ENCODE measurements at places on chromosomes 13 and 19.

GRCh38 chr13:24052547-24053518, 107.7 kb upstream of the SPATA13 start:
- no peak for DNase-seq

- no peak for DNase-seq
These were observed 20.2 kb downstream of the ZC3H13 start for GRCh38 chr13:46032341-46032740.

DNA sequence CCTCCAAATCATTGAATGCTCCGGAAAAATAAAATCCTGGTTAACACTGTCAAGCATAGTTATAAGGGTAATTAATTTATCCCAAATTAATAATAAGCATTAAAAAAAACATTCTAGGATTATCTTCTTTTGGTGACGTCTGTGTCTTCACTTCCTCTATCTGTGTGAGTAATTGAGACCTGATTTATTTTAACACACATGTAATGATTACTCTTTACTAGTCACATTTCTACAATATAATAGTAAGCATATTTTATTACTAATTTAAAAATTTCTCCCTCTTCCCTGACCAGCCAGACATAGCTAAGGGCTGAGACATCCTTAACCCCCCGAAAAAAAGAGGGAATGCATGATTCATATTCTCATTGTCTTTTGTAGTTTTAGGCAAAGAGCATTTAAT, 2.3 kb downstream of the FNDC3A start:
- DNase-seq, result no peak

- no peak for DNase-seq
These were observed 3.3 kb upstream of the CLPP start for GRCh38 chr19:6358003-6358402.

DNA sequence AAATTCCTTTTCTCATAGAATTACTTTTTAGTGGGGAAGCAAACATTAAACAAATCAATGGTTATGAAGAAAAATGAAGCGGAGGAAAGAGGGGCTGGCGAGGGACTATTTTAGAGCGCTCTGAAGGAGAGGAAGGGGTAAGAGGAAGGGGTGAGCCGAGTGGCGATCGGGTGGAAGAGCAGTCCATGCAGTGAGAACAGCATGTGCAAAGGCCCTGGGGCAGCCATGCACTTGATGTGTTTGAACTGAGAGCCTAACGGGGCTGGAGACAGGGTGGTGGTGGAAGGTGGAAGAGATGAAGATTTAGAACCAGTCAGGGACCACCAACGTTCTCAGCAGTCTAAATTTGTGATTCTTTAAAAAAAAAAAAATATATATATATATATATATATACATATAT, 14.4 kb upstream of the NOP53 start:
- DNase-seq, result no peak

DNA sequence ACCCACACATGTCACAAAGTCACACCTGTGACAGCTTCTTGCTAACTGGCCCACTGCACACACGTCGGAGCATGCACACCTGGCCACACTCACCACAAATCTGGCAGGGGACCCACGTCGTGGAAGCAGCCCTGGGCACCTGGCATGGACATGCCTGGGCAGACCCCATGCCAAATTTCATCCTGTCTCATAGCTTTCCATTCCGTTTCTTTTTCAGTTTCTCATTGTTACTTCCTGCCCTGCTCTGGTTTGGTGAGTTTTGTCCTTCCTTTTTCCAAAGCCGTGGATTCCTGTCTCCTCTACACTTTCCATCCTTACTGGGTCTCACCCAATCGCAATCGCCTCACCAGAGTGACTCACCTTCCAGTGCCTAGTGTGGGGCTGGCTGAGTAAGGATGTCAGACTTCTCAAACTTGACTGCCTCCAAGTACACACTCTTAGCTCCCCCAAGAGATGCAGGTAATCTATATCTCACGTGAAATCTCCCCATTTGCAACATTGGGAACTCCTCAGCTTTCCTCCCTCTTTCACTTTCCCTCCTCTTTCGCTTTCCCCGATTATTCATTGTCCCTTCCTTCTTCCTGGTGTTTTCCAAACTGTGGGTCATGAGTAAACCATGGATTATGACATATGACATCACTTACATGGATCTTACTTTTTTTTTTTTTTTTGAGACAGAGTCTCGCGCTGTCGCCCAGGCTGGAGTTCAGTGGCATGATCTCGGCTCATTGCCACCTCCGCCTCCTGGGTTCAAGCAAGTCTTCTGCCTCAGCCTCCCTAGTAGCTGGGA, 1.6 kb upstream of the BBC3 start:
- DNase-seq, result no peak

DNA sequence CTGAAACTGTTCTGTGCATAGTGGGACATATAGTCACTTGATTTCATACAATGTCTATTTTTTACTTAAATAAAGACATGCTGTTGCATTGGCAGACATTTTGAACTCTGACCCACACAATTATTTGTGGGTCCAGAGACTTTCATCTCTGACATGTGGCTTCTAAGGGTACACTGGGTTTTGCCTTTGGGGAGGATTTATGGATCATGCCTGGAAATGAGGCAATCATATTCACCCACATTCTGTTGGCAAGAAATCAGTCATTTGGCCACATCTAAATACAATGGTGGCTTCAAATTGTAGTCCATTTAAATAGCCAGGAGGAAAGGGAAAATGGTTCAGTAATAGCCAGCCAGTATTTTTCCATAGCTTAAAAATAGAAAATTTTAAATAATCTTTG, 238.3 kb upstream of the KLF12 start:
- DNase-seq, result no peak

- no peak for DNase-seq
These were observed 8.5 kb downstream of the FOSB start for GRCh38 chr19:45476304-45476703.

GRCh38 chr19:58098682-58098998, 609 bp upstream of the ZSCAN18 start:
- DNase-seq, result no peak

DNA sequence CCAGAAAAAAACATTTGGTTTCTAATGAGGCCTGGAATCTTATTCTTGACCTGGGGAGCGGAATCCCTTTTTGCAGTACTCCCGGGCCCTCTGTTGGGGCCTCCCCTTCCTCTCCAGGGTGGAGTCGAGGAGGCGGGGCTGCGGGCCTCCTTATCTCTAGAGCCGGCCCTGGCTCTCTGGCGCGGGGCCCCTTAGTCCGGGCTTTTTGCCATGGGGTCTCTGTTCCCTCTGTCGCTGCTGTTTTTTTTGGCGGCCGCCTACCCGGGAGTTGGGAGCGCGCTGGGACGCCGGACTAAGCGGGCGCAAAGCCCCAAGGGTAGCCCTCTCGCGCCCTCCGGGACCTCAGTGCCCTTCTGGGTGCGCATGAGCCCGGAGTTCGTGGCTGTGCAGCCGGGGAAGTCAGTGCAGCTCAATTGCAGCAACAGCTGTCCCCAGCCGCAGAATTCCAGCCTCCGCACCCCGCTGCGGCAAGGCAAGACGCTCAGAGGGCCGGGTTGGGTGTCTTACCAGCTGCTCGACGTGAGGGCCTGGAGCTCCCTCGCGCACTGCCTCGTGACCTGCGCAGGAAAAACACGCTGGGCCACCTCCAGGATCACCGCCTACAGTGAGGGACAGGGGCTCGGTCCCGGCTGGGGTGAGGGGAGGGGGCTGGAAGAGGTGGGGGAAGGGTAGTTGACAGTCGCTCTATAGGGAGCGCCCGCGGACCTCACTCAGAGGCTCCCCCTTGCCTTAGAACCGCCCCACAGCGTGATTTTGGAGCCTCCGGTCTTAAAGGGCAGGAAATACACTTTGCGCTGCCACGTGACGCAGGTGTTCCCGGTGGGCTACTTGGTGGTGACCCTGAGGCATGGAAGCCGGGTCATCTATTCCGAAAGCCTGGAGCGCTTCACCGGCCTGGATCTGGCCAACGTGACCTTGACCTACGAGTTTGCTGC, at the start of gene ICAM4:
TSS of gene ICAM4 (plus strand) at position 153 of the 935 bp plus-strand sequence. CDS start at position 211, 58 bp downstream.
- DNase-seq, result no peak

GRCh38 chr19:34075661-34076091, 96.6 kb upstream of the LSM14A start:
- no peak for DNase-seq

DNA sequence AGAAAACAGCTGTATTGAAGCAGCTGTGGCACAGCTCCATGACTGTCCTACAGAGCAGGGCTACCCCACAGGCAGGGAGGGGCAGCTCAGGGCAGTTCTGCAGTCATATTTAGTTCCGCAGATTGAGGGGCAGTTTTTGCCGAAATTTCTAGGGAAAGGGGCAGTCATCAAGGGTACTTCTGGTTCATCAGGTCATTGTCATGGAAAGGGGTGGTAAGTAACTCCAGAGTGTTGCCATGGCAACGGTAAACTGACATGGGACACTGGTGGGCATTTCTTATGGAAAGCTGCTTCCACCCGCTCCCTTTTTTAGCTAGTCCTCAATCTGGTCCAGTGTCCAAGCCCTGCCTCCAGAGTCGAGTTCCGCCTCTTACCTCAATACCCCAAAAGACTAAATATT, 702.8 kb downstream of the LIG4 start:
- no peak for DNase-seq

- DNase-seq, result no peak
These were observed 59.0 kb downstream of the GSX1 start for GRCh38 chr13:27851096-27851850.

GRCh38 chr19:50777830-50778303, 7.6 kb downstream of the GPR32 start:
- no peak for DNase-seq

DNA sequence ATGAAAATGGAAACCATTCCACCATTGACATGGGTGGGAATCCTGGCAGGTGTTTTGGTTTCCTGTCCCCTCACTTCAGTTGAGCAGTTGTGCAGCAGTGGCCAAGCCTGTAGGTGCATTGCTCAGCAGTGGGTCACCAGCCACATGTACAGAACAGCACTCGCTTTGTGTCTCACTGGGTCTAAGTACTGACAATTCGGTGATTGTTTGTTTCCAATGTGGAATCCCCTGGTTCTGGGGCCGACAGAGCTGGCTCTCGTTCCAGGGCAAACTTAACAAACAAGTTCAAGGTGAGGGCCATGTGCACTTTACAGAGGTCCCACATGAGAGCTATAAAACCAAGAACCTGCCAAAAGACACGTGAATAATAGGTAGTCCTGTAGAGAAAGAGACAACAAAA, 54.1 kb upstream of the SPATA13 start:
- DNase-seq, result no peak

- no peak for DNase-seq
These were observed 3.2 kb downstream of the CRLF1 start for GRCh38 chr19:18603255-18603957.

GRCh38 chr13:25738342-25739196, 313.2 kb downstream of the SHISA2 start:
- DNase-seq, result no peak

DNA sequence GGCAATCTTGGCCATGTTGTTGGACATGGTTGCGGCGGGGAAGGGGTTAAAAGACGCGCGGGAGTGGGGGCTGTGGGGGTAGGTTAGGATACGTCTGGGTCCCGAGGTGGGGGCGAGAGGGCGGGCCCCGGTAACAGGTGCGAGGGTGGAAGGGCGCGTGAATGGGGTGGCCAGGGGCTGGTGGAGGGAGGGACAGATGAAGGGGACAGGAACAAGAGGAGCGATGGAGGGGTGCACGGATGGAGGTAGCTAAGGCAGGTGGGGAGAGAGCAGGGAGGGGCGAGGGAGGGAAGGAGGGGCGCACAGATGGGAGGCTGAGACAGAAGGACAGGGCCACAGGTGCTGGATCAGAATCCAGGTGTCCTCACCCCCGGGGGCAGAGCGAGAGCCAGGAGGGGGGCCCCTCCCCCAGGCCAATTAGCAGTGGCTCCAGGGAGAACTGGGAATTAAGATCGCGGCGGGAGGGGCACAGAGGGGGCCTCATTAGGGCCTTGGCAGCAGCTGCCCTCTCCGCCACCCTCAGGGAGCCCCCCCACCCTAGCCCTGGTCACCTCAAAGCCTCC, 1.3 kb downstream of the GNG8 start:
- DNase-seq, result no peak

DNA sequence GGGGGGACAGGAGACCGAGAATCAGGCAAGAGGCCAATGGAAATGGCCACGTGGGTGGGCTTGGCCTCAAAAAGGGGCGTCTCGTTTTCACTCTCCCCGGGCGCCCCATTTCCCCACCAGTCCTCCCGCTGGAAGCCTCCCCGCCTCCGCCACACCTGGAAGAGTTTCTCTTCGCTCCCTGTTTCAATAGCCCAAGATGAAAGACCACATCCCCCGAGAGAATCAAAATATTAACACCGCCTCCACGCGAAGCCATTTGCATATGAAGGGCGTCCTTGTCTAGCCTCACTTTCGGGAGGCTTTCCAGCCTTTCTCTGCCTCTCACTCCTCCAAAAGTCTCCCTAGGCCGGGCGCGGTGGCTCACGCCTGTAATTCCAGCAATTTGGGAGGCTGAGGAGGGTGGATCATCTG, 691 bp upstream of the OLFM2 start:
- no peak for DNase-seq

DNA sequence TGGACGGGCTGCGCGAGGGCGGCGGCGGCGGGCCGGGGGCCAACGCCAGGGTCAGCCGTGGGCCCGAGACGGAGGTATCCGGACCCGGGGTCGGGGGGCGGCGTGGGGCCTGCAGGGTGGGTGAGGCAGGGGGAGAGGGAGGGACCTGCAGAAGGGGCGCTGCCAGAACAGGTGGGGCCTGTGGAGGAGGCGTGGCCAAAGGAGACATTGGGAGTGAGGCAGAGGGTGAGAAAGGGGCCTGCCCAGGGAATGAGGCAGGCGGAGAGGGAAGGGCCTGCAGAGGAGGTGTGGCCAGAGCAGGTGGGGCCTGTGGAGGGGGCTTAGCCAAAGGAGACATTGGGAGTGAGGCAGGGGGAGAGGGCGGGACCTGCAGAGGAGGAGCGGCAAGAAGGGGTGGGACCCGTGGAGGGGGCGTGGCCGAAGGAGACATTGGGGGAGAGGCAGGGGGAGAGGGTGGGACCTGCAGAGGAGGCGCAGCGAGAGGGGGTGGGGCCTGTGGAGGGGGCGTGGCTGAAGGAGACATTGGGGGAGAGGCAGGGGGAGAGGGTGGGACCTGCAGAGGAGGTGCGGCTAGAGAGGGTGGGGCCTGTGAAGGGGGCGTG, 4.2 kb downstream of the PRR36 start:
- peak; percentile 52 for DNase-seq

DNA sequence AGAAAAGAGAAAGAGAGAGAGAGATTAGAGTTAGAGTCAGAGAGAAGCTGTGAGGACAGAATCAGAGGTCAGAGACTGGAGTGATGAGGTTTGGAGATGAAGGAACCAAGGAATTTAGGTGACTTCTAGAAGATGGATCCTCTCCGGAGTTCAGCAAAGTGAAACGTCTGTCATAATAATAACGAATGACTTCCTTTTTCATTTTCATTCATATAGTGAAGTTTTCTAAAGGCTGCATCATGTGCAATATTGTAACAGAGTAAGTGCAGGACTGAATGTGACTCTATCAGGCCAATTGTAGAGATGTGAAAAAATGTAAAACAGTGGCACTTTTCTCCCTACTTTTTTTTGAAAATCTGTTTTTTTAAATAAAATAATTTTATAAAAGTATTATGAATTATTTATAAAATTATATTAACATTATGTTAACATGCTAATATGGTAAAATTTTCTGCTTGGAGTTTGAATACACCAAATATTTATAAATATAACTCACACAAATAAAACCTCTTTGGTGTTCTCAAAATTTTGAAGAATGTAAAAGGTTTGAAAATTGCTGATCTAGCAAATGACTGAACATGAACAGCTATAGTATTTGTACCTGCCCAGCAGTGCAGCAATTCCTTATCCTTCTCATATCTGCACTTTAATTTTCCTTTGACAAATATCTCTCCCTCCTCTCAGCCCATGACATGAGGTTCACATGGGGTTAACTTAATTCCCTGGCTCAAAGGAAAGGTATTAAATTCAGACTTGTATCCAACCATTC, 4.2 kb upstream of the TNFSF11 start:
- no peak for DNase-seq
